ENCODE measurements at places on chromosomes 12 and 14.

GRCh38 chr12:85865890-85866289, 8.2 kb upstream of the NTS start:
- DNase-seq = no peak

GRCh38 chr12:128170181-128170580, 96.8 kb upstream of the TMEM132C start:
- DNase-seq = no peak

DNA sequence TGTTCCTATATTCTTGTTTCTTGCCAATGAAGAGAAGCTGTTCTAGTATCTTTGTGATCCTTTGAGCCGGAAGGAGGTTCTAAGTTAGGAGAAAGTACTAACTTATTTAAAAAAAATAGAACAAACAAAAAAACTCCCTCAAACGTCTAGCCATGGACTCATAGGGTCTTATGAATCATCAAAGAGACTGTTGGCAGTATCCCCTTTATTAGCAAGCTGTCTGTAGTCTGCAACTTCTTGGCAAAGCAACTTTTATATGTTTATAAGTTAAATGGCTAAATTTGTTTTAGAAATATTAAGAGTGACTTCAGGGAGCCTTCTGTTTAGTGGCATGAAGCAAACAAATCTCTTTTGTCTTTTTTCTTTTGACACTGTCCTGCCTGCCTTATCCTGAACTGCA, 291.9 kb downstream of the FUT8 start:
- DNase-seq = no peak

DNA sequence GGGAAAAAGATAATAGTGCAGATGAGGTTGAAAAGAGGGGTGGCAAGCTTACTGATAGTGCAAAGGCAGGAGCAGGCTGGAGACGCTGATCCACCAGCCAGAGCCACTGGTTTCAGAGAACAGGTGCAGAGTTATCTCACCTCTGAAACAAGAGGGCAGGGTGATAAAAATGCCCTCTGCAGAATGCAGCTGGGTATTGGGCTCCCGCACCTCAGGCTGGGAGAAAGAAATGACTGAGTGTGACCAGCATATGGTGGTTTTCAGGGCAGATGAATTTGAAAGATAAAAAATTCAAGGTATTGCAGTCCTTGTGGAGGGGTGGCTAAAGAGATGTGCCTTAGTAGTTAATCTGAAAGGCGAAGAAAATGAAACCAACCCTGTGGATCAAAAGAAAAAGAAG, 2.9 kb upstream of the TMEM30B start:
- no peak for DNase-seq

DNA sequence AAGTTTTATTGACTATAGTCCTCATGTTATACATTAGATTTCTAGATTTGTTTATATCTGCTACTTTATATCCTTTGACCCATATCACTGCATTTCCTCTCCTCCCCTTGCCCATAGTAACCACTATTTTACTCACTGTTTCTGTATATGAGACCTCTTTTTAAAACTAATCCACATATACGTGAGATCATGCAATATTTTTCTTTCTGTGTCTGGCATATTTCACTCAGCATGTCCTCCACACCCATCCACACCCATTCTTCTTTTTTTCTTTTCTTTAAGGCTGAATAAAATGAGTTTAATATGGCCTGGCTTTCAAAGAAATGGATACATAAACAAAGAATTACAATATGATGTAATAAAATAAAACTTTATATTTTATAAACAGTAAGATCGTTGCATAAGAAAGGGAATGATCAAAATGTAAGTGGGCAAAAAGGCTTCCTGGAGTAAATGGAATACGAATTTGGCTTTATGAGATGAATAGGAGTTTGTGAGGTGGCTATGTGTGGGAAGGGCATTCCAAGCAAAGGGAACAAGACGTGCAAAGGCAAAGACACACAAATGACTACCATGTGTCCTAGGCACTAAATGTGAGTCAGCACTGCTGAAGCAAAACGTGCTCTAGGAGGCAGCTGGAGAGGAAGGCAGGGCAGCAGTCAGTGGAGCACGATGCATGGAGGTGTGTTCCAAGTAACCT, 53.2 kb upstream of the HIF1A start:
- no peak for DNase-seq

GRCh38 chr12:13390381-13390861, 193.9 kb downstream of the EMP1 start:
- no peak for DNase-seq

GRCh38 chr12:5520037-5520436, 88.1 kb downstream of the NTF3 start:
- no peak for DNase-seq

- peak; percentile 79 for DNase-seq
Observed at GRCh38 chr12:124921200-124922031, 7.0 kb upstream of the UBC start.

DNA sequence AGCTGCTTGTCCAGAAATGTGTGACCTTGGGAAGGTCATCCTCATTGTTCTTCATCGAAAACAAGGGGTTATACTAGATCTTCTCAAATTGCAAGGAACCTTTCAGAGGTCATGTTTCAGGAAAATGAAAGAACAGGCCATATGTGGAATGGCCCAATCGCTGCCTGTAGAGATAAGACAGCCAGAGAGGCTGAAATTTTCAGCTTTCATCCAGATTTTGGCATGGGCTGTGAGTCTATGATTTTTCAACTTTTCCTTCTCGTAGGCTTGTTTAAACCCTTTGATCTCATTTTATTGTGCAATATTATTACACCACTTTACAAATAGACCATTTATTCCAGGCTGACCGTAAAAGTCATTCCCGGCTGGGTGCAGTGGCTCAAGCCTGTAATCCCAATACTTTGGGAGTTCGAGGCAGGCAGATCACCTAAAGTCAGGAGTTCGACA, 17.1 kb upstream of the ATXN2 start:
- no peak for DNase-seq

- DNase-seq = no peak
Observed at GRCh38 chr12:105239304-105239703, 3.3 kb upstream of the APPL2 start.

DNA sequence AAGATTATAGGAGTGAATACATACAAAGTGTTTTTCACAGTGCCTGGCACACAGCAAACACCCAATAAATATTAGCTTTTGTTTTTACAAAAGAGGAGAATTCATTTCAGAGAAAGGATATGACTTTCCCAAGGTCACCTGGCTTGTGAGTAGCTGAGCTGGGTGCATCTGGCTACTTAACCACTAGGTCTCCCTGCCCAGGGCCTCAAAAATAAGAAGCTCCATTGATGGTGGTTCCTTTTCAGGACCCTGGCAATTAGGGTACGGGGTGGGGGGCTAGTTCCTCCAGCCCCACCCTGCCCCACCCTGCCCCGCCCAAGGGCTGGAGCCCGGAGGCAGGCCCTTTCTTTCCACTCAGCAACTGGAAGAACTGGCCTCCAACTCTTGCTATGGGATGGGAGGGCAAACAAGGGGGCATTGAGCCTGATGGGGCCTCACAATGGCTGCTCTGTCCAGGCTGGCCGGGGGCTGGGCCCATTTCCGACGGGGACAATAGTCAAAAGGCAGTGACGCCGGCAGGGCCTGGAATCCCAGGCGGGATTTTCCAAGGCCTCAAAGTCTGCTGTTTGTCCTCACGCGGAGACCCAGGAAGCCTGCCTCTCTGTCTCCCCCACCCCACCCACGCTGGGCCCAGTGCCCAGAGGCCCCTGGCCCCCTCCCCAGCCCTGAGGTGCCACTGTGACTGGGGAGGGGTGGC, 8.2 kb upstream of the ATG101 start:
- DNase-seq = no peak

GRCh38 chr12:25818596-25819390, 139.7 kb upstream of the RASSF8 start:
- no peak for DNase-seq

DNA sequence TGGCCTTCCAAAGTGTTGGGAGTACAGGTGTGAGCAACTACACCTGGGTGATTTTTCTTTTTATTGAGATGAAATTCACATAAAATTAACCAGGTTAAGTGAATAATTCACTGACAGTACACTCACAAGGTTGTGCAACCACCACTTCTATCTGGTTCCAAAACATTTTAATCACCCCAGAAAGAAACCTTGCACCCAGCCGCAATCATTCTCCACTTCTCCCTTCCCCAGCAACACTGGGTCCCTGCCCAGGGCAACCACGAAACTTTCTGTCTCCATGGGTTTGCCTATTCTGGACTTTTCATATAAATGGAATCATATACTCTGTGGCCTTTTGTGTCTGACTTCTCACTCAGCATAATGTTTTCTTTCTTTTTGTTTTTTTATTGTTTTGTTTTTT, 26.3 kb upstream of the MLXIP start:
- DNase-seq = no peak

- peak; percentile 60 for DNase-seq
Observed at GRCh38 chr12:132761032-132761920, at the start of gene ANKLE2. TSS of gene ANKLE2 (minus strand) at chr12:132761832. CDS start at chr12:132761798, 34 bp downstream.

DNA sequence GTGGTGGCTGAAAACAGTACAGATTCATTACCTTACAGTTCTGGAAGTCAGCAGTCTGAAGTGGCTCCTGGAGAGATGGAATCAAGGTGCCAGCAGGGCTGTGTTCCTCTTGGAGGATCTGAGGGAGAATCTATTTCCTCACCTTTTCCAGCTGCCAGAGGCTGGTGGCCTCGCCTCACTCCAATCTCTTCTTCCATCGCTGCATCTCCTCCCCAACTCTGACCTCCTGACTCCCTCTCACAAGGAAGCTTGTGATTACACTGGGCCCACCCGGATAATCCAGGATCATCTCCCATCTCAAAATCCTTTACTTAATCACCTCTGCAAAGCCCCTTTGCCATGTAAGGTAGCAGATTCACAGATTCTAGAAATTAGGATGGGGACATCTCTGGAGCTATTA, 11.4 kb upstream of the NCOR2 start:
- no peak for DNase-seq

DNA sequence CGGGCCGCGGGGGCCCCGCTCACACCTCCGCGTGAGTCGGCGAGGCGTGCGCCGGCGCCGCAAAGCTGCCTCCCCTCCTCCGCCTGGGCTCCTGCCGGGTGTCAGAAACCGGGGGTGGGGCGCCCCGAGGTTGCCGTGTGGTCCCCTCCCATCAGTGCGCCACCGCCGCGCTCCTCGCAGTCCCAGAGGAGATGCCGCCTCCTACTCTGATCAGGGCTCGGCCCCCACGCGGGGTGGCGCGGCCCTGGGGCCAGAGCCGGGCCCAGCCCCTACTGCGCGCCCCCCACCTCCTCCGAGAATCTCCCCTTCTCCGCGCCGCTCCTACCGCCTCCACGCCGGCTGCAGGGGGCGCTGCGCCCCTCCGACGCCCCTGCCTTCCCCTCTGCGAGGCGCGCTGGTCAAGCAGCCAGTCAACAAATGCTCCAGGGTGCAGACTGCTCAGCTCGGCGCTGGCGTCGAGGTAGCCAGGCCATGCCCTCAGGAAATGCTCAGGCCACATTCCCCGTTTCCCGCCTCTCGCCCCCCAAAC, 467 bp upstream of the JAG2 start:
- peak; percentile 43 for DNase-seq

DNA sequence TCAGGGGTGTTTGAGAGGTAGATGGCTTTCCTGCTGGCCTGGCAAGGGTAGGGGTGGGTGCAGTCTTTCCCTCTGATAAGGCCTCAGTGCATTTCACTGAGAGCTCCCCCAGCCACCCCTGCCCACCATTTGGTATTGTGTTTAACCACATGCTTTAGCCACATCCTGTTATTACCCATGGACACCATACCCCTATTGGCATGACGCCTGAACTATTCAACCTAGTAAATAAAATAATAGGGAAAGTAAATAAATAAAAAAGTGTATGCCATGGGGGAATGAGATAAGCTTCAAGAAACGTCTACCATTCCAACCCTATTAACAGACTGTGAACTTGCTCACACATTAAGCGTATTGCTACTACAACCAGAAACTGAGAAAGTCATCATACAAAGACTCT, 7.6 kb upstream of the LGR5 start:
- no peak for DNase-seq

GRCh38 chr14:102437997-102438915, 71.3 kb downstream of the ANKRD9 start:
- DNase-seq = peak; percentile 63

GRCh38 chr12:39902821-39903220, 203.1 kb downstream of the SLC2A13 start:
- no peak for DNase-seq

GRCh38 chr12:93795352-93795751, 118.2 kb downstream of the CRADD start:
- no peak for DNase-seq

DNA sequence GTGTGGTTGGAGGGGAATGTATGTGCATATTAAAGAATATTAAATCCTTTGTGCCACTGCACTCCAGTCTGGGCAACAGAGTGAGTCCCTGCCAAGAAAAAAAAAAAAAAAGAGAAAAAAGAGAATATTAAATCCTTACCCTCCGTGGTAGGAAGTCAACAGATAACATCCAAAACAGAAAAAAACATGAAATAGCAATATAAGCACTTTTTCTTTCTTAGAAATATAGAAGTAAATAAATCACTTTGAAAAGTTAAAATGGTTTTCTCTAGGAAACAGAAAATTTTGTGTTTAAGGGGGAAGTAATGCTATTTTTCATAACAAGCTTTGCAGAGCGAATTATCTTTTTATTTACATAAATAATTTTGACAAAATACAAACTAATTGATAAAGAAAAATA, 17.6 kb downstream of the SOS2 start:
- DNase-seq = no peak

DNA sequence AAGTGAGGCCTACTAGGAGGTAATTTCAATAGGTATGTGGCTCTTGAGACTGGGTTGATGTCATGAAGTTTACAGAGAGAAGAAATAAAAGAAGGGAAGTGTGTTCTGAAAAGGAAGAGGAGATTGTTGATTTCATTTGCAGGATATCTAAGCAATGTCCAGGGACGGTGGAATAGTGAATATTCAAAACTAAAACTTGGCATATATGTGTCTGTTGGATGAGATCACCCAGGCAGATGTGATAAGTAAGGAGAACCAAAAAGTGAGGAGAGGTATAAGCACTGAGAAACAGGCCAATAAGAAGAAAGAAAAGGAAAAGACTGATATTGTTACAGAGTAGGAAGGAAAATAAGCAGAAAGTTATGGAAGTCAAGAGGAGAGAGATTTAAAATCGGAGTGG, 255.6 kb downstream of the PDZRN4 start:
- DNase-seq = no peak

DNA sequence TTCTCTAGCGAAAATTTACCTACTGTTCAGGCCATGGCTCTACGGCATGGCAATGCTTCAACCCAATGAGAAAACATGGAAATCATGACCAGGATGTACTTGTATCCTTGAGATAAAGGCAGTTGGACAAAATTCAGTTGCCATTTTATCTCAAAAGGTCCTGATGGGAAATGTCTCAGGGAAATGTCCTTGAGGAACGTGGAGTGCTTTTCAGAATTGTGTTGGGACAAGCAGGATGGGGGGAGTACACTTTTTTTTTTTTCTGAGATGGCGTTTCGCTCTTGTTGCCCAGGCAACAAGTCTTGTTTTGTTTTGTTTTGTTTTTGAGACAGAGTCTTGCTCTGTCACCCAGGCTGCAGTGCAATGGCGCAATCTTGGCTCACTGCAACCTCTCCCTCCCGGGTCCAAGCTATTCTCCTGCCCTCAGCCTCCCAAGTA, 86.8 kb upstream of the EIF5 start:
- DNase-seq = no peak

DNA sequence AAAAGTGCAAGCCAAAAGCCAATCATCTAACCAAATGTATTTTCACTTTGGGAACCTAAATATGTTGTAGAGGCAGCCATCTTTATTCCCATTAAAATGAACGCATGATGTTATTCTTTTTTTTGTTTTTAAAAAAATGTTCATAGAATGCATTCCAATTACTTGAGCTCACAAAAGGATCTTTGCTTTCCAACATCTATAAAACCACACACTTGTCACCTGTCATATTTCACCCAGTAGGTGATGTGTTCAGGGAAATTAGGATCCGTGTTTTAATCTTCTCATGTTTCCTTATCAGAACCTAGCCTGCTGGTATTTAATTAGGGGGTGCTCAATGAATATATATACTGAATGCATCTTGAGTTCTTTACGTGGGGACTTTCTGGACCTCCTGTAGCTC, 13.6 kb downstream of the TTC8 start:
- no peak for DNase-seq

Measured in activated T-cell treated with anti-CD3 and anti-CD28 coated beads for 48 hours (primary cell).